Activated T-helper 9 cell treated with anti-CD3 and anti-CD28 coated beads, Interleukin-2, amount 50 U/mL, for 16 hours (primary cell): ENCODE measurements at places on chromosomes 16 and 17.

DNA sequence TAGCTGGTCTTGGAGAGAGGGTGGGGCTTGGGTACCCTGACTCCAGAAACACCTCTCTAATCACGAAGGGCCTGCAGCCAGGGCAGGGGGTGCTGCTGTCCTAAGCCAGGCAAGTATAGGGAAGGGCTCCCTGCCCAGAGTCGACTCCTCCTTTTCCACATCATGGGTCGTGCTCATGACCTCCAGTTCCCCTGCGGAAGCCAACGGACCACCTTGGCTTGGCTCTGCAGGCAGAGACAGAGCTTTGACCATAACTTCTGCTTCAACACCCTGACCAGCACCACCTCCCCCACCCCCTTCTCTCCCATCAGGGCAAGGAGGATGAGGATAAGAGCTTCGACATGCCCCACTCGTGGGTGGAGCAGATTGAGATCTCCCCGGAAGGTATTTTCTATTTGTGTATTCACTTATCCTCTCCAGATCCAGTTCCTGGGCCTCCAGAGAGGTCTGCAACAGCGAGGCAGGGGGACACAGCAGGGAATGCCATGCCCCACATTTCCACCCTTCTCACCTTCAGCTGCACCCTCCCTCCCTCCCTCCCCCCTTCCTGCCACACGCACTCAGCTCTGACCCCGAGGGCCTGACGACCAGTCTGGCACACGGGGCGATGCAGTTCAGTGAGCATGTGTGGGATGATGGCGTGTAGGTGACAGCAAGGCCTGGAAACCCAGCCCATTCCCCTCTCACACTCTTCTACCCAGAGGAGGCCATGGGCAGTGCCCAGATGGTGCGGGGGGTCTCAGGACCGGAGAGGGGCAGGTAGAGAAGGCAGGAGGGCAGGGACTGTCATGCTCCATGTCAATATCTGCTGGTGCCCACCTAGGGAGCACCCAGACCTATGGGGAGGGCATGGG is 14.0 kb upstream of the KATNB1 start:
- no peak for DNase-seq

GRCh38 chr17:27968206-27968732 is 74.2 kb upstream of the NLK start:
- no peak for DNase-seq

GRCh38 chr17:14303343-14304221 is 2.7 kb downstream of the HS3ST3B1 start:
- no peak for DNase-seq

GRCh38 chr16:82192665-82193064 is 22.6 kb upstream of the MPHOSPH6 start:
- no peak for DNase-seq

GRCh38 chr17:32912218-32912897 is 15.6 kb upstream of the TMEM98 start:
- no peak for DNase-seq

DNA sequence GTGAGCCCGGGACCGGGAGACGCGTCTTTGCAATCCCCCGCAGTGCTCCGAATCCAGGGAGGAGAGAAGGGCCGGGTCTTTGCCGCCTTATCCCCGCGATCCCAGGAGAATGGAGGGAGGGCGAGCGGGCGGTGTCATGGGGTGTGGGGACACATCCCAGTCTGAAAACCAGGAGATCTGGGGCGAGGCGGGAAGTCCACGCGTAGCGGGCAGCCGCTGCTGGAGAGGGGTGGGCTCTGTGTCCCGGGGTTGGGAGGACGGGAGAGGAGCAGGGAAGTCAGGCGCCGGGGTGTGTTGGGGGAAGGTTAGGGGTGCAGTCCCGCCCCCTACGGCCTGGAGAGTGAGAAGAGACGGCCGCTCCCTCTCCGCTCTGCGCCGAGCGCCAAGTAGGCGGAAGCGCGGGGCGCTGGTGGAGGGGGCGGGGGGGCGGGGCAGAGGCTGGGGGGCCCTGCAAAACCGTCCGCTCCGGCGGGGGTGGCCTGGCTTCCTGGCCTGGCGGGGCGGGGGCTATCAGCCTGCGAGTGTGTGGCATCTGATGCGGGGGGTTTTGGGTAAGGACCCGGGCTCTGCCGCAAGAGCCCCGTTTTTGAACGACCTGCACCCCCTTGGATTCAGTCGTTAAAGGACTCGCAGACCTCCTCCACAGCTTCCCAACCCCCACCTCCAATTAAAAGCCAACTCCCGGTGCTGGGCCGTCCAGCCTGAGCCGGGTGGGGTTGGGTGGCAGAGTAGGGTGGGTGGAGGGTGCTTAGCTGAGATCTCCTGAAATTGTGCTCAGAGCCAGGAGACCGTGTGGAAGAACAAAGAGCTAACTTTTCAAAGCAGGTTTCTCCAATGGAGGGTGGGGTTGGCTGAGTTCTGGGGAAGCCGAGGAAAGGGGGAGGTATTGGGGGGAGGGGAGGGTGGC is 654 bp downstream of the LASP1 start:
- peak; percentile 49 for DNase-seq

- no peak for DNase-seq
Observed at GRCh38 chr16:83713597-83713996, 94.2 kb upstream of the HSBP1 start.

DNA sequence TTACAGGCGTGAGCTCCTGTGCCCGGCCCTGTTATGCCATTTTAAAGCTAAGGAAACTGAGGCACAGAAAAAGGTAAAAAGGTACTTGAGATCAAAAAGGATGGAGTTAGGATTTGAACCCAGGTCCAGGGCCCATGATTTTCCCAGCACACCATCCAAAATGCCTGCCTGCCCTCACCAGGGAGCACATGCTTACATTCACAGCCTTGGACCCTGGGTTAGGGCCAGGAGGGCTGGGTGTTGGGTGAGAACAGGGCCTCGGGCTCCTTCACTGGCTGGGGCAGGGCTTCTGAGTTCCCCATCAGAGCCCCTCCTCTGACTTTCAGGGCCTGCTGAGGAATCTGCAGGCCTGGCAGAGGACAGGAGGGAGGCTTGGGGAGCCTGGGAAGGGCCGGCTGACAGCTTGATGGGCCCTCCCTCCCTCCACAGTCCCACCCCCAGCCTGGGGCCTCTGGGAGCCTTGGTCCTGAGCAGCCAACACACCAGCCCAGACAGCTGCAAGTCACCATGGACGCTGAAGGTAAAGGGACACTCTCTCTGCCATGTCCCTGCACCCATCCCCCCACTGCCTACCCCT is at the start of gene QPRT:
Gene QPRT, plus strand, starts transcription at position 490 of the 577 bp plus-strand sequence. Its CDS starts 18 bp downstream, at position 508.
- no peak for DNase-seq

DNA sequence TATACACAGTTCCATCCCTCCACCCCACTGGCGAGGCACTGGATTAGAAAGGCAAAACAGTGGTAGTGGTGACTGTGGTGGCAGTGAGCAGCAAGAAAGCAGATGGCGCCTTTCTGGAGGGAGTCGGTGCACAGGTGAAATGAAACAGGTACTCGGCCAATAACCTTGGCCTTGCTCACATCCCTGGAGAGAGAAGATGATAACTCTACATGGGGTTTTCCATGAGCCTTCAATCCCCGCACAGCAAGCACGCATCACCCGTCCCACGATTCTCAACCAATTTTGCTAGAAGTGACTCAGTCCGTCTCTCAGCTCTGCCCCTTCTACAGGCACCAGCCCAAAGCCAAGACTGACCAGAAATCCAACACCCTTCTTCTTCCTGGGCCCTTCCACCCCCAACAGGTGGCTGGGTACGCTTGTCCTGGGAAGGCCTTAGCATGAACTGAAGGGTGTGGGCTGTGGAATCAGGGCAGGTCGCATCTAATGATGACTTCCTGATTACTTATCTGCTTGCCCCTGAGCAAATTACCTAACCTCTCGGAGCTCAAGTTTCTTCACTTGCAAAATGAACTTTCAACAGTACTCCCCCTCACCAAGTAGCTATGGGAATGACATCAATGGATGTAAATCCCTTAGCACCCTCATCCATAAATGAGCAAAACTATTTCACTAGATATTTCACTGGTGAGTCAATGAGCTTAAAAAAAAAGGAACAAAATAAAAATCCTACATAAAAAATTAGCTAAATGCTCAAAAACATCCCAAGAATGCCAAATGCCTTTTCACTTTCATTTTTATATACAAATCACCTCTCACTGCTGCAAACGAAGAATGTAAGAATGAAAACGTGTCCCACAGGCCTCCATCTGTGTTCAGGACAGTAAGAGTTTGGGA is 18.0 kb downstream of the XPO6 start:
- DNase-seq: no peak

GRCh38 chr16:51538707-51539498 is 387.8 kb upstream of the SALL1 start:
- no peak for DNase-seq

DNA sequence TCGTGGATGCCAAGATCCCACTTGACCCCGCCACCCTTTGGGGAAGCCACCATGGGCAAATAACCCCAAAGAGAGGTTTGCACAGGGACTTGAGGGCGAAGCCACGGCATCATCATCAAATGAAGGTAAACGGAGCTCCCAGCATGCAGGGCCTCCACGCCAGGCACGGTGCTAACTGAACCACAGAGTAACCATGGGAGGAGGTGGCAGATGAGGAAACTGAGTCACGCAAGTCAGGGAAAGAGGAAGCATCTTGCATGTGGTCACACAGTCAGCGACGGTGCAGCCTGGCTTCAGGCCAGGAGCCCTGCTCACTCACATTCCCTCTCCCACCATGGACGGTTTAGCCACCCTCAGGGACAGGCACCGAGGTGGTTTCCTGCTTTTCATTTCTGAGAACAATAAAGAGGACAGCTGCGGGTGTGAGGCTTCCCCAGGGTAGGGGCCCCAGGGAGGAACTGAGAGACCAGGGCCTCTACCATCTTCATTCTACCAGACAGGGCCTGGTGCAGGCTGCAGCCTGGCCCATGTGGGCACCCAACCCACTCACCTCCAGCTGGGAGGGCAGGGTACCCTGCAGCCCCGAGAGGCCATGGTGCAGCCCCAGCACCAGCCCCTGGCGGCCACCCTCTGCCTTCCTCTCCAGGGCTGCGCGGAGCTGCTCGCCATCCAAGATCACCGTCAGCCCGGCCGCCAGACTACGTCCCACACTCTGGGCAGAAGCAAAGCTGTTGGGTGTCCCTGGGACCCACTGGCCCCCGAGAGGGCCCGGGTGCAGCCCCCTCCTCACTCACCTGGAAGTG is 78.3 kb downstream of the RMI2 start:
- no peak for DNase-seq

GRCh38 chr17:7330638-7331015 is 1.5 kb upstream of the NEURL4 start:
- no peak for DNase-seq

- no peak for DNase-seq
Observed at GRCh38 chr17:10318535-10318934, 54.3 kb downstream of the MYH13 start.

- DNase-seq: no peak
Observed at GRCh38 chr17:55730808-55731207, 8.1 kb upstream of the TMEM100 start.

GRCh38 chr16:67104061-67104460 is 5.7 kb upstream of the PHAF1 start:
- no peak for DNase-seq

DNA sequence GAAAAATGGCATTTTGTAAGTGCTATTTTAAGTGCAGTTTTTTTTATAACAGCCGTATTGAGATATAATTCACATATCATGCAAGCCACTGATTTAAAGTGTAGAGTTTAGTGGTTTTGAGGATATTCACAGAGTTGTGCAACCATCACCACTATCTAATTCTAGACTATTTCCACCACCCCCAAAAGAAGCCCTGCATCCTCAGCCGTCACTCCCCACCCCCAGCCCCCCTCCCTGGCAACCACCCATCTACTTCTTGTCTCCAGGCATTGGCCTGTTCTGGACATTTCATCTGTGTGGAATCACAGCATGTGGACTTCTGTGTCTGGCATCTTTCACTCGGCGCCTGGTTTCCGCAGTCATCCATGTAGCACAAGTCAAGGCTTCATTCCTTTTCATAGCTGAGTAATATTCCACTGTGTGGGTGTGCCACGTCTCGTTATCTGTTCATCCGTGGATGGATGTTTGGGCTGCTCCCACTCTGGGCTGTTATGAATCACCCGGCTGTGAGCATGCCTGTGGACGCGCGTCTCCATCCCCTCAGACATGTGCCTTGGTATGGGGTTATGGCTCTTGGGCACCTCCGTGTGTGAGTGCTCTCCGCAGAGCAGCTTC is 138.4 kb upstream of the CIBAR2 start:
- no peak for DNase-seq
